ENCODE measurements at places on chromosomes 5 and 9.

DNA sequence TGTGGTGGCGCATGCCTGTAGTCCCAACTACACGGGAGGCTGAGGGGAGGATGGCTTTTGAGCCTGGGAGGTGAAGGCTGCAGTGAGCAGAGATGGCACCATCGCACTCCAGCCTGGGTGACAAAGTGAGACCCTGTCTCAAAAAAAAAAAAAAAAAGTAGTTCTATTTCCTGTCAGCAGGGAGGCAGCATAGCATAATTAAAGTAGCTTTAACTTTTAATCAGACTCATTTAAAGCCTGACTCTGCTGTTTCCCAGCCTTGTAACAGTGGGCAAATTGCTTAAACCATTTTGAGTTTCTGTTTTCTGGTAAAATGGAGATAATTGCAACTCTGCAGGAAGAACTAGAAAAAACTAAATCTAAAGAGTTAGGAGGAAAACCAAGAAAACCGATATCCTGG, 31.2 kb downstream of the CNOT6 start:
- H3K36me3 ChIP-seq = peaks cover 13% of the 10 kb centered on the region
- H3K4me3 ChIP-seq = no peak overlapping the region
- H3K27me3 ChIP-seq = no peaks in the 10 kb centered on the region
- no peak for DNase-seq

DNA sequence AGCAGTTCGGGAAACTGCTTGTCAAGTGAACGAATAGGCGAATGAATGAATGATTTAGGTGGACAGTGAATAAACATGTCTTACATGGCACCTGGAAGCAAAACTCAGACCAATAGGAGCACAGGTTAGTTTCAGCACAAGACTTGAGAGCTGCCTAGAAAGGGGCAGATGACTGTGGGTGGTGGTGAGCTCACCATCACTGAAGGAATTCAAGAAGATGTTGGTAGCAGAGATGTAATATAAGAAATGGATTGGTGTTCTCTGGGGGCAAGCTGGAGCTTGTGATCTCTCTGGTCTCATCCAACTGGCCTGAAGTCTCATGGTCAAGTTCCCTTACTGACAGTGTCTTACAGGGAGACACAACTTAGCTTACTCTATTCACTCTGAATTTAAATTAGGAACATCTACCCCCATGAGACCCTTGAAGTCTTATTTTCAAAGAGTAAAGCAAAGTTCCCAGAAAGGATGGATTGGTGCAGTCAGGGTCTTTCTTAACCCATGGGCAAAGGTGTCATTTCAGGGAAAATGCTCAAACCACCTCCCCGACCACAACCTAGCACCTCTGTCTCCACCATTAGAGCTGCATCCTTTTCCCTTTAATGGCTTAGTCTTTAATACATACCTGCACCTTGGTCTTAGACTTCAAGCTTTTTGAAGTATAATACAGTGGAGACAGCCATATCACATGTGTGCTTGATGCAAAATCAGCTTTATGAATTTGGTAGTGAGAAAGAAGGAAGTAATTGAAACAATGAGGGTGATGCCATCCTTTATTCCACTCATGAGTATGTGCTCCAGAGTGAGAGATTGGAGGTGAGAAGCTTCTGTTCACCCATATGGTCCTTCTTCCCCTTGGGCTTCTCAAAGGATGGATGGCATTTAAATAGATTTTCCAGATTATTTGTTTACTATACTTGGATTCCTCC, 5.1 kb downstream of the LCP2 start:
- H3K4me1 ChIP-seq = no peaks in the 10 kb centered on the region
- H3K4me3 ChIP-seq = no peak overlapping the region
- H3K27ac ChIP-seq = no peak overlapping the region
- no peak for DNase-seq
- no peaks in the 10 kb centered on the region for H3K36me3 ChIP-seq
- H3K27me3 ChIP-seq = no peaks in the 10 kb centered on the region

GRCh38 chr5:155239803-155240202, 226.2 kb downstream of the KIF4B start:
- no peak for DNase-seq
- no peaks in the 10 kb centered on the region for H3K27me3 ChIP-seq
- H3K4me1 ChIP-seq = no peaks in the 10 kb centered on the region
- H3K27ac ChIP-seq = no peak overlapping the region

- no peak overlapping the region for H3K27ac ChIP-seq
- H3K27me3 ChIP-seq = no peaks in the 10 kb centered on the region
- H3K36me3 ChIP-seq = no peaks in the 10 kb centered on the region
- no peak for DNase-seq
Observed at GRCh38 chr5:30891660-30892059, 301.8 kb upstream of the CDH6 start.

- DNase-seq = no peak
- H3K4me3 ChIP-seq = peak within 1 kb of the TSS; percentile 68
- peak within 1 kb of the TSS; percentile 53 for H3K27ac ChIP-seq
- no peaks in the 10 kb centered on the region for H3K27me3 ChIP-seq
- no peaks in the 10 kb centered on the region for H3K4me1 ChIP-seq
Observed at GRCh38 chr5:55994495-55994997, at the start of gene IL6ST. Gene IL6ST, minus strand, starts transcription at chr5:55994963. Its CDS starts 18,685 bp downstream, at chr5:55976278.

GRCh38 chr5:1786621-1787471, 12.8 kb downstream of the MRPL36 start:
- H3K4me3 ChIP-seq = no peak overlapping the region
- no peak for DNase-seq
- no peak overlapping the region for H3K27ac ChIP-seq
- no peaks in the 10 kb centered on the region for H3K36me3 ChIP-seq
- no peaks in the 10 kb centered on the region for H3K27me3 ChIP-seq

DNA sequence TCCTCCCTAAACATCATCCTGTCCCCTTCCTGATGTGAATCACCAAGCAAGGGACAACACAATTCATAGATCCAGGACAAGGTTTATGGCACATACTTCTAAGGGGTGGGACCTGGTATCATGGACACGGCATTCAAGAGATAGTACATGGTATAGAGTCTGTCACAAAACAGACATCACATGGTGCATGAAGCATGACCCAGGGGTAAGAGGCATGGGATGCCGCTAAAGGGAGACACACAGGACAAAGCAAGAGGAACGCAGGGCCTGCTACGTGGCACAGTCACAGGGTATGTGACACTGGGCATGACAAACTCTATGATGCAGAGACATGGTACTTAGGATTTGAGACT, 20.7 kb downstream of the GSN start:
- no peak overlapping the region for H3K27ac ChIP-seq
- no peak for DNase-seq
- peak overlapping the region; percentile 23 for H3K4me3 ChIP-seq
- H3K27me3 ChIP-seq = peaks cover 38% of the 10 kb centered on the region
- peaks cover 42% of the 10 kb centered on the region for H3K4me1 ChIP-seq
- H3K36me3 ChIP-seq = no peaks in the 10 kb centered on the region

DNA sequence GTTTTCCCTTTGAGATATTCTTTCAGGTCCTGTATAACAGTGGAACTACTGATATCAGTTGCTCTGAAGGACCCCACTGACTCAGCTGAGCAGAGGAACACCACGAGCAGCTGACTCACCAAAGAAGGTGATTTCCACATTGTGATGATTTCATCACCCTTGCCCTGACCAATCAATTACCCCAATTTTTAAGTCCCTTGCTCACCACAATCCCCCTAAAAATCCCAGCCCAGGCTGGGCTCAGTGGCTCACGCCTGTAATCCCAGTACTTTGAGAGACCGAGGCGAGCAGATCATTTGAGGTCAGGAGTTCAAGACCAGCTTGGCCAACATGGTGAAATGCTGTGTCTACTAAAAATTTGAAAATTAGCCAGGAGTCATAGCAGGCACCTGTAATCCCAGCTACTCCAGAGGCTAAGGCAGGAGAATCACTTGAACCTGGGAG, 125.3 kb upstream of the ABCA1 start:
- H3K4me1 ChIP-seq = no peaks in the 10 kb centered on the region
- H3K27ac ChIP-seq = no peak overlapping the region
- DNase-seq = no peak

DNA sequence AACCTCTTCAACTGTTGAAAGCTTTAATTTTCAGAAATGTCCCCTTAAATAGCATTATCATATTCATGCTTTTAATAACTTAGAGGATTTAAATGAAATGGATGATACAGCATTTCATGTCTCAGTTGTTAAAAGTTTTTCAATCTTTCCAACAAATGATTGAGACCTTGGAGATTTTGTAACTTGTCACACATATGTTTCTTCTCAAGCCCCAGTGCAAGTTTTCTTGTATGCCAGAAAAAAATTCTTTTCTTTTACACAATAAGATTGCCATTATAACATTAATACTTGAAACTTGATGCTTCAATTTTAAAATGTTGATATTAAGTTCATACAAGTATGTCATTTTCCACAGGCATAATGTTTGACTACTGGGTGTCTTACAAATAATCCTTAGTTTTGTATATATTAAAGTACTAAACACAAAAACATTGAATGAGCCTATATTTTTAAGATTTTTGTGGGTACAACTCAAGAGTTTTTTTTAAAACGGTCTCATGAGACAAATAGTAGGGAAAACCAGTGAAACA, 124.5 kb downstream of the AGTPBP1 start:
- no peaks in the 10 kb centered on the region for H3K36me3 ChIP-seq
- no peak overlapping the region for H3K27ac ChIP-seq
- no peak for DNase-seq
- no peak overlapping the region for H3K4me3 ChIP-seq
- H3K27me3 ChIP-seq = no peaks in the 10 kb centered on the region

- H3K27ac ChIP-seq = no peak overlapping the region
- peaks cover 95% of the 10 kb centered on the region for H3K36me3 ChIP-seq
- peaks cover 6% of the 10 kb centered on the region for H3K4me1 ChIP-seq
- no peak overlapping the region for H3K4me3 ChIP-seq
- no peaks in the 10 kb centered on the region for H3K27me3 ChIP-seq
Observed at GRCh38 chr9:95457769-95458168, 59.0 kb downstream of the PTCH1 start.

DNA sequence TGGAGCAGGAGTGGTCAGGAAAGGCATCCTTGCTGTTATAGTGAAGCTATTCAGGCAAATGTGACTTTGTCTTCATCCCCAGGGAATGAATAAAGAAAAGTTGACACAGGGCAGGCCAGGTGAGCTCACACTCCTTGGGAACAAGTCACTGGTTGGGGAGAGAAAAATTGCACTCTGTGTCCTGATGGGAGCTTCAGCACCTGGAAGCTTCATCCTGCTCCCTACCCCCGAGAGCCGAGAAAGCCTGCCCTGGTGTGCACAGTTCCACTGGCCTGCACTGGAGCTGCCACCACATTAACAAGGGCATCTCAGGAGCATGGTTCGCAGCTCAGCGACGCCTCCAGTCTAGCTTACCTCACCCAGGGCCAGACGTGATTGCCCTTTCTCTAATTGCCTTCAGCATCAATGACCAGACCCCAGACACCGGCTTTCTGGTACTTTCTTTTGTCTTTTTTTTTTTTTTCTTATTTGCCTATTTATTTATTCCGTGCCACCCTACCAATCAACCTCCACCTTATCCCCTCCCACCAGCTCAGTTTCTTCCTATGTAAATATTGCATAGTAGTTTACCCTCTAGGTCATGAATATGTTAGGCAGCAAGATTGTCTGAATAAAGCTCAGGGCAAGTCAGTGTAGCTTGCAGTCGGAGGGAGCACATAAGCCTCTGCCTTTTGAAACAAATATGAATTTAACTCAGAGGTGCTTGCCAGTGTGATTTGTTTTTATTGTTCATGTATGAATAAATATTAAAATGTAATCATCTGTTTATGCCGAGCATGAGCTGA, 87.4 kb downstream of the DOCK2 start:
- no peaks in the 10 kb centered on the region for H3K27me3 ChIP-seq
- H3K4me3 ChIP-seq = no peak overlapping the region
- no peak for DNase-seq

DNA sequence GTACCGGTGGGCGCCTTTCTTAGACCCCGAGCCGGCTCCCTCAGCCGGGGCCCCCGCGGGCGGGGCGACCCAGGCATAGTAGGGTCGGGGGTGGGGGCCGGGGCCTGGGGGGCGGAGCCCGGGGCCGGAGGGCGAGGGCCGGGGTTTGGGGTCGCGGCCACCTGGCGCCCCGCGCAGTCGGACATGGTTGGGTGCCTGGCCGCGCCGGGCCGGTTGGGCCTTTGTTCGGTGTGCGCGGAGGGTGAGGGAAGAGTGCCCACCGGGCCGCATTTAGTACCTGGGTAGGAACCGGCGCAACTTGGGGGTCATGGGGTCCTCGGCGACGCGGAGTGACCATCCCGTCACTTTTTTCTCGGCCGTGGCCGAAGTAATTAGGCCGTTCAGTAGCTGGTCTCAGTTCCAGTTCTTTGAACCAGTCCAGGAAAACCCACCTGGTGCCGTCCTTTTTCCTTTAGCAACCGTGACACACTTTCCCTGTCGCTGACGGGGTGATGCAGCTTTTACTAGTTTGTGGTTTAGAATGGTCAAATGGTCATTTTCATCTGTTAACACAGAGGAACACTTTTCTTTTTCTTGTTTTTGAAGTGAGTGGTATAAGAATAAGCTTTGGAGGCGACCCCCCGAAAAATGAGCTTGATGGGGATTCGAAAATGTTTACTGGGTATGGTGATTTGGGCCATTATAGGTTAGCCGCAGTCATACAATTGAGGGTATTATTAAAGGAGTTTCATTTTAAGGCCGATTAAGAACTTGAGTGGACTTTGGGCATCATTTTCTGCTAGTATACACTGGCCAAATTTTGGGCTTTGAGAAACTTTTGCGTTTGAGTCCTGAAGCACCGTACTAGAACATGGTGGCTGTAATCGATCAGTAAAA, 589 bp downstream of the CKS2 start:
- H3K4me3 ChIP-seq = peak overlapping the region; percentile 99
- no peaks in the 10 kb centered on the region for H3K4me1 ChIP-seq
- H3K36me3 ChIP-seq = peaks cover 46% of the 10 kb centered on the region
- no peak for DNase-seq

- no peaks in the 10 kb centered on the region for H3K4me1 ChIP-seq
- H3K27me3 ChIP-seq = no peaks in the 10 kb centered on the region
- no peak overlapping the region for H3K27ac ChIP-seq
- no peak for DNase-seq
- no peaks in the 10 kb centered on the region for H3K36me3 ChIP-seq
Observed at GRCh38 chr5:123505633-123506032, 6.3 kb upstream of the CSNK1G3 start.

DNA sequence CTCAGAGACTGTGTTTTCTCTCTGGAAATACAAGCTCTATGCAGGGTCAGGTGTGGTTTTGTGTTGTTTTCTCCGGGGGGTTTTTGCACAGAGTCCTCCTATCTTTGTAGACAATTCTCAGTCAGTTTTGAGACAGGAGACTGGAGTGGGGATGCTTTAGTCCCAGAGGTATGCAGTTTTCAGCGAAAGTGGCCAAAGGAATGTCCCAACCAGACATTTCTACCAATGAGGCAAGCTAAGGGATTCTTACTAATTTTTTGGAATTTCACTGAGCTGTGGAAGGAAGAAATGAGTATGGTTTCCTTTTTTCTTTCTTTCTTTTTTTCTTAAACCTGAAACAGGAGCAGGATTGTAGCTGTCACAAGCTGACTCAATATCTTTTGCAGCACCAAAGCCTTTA, 35.3 kb upstream of the PLPP1 start:
- H3K36me3 ChIP-seq = no peaks in the 10 kb centered on the region
- peaks cover 17% of the 10 kb centered on the region for H3K4me1 ChIP-seq
- H3K4me3 ChIP-seq = no peak overlapping the region
- H3K27me3 ChIP-seq = no peaks in the 10 kb centered on the region
- H3K27ac ChIP-seq = peak overlapping the region; percentile 60
- no peak for DNase-seq

GRCh38 chr5:149471406-149472183, 79.6 kb downstream of the CSNK1A1 start:
- H3K27ac ChIP-seq = no peak overlapping the region
- no peak for DNase-seq
- H3K27me3 ChIP-seq = no peaks in the 10 kb centered on the region
- no peak overlapping the region for H3K4me3 ChIP-seq
- no peaks in the 10 kb centered on the region for H3K4me1 ChIP-seq

GRCh38 chr5:60514152-60514551, 185.8 kb downstream of the DEPDC1B start:
- DNase-seq = no peak
- no peaks in the 10 kb centered on the region for H3K4me1 ChIP-seq
- no peaks in the 10 kb centered on the region for H3K27me3 ChIP-seq
- H3K27ac ChIP-seq = no peak overlapping the region
- no peaks in the 10 kb centered on the region for H3K36me3 ChIP-seq
